ENCODE measurements at places on chromosomes 7 and 10.

DNA sequence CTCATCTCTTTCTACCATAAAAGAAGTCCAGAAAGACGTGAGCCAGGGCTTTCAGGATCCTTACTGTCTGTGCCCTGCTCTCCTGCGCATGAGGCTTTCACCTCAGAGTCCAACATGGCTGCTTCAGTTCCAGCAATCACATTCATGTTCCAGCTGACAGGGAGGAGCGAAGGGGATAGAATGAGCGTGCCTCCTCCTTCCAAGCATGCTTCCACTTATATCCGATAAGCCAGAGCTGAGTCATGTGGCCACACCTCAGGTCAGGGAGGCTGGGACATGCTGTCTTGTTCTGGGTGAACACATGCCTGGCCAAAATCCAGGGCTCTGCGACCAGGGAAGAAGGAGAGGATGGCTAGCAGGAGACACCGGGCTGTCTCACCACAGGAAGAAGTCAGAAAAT, 248.2 kb downstream of the SKAP2 start:
- no peak for DNase-seq

DNA sequence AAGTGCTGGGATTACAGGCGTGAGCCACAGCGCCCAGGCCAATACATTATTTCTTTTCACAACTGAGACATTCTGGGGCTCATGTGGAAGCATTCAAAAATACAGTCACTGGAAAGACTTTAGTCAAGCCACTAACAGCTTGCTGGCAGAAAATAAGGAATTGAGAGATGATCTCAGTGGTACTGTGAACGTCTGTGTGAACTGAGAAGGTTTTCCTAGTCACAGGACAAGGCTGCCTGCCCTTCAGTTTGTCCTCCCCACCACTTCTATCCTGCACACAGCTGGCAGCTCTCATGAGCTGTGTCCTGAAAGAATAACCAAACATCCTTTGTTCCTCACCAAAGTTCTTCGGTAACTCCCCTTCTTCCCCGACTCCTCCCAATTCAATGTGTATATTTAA, 31.3 kb upstream of the ITGA8 start:
- DNase-seq = no peak

- no peak for DNase-seq
Measured at GRCh38 chr10:59242057-59242456, 65.6 kb downstream of the PHYHIPL start.

DNA sequence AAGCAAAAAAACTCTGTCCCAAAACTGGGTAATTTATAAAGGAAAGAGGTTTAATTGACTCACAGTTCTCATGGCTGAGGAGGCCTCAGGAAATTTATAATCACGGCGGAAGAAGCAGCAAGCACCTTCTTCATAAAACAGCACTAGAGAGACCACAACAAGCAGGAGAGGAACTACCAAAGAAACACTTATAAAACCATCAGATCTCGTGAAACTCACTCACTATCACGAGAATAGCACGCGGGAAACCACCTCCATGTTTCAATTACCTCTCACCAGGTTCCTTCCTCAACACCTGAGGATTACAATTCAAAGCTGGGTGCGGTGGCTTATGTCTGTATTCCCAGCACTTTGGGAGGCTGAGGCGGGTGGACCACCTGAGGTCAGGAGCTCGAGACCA, 48.5 kb downstream of the PDIA4 start:
- DNase-seq = no peak

DNA sequence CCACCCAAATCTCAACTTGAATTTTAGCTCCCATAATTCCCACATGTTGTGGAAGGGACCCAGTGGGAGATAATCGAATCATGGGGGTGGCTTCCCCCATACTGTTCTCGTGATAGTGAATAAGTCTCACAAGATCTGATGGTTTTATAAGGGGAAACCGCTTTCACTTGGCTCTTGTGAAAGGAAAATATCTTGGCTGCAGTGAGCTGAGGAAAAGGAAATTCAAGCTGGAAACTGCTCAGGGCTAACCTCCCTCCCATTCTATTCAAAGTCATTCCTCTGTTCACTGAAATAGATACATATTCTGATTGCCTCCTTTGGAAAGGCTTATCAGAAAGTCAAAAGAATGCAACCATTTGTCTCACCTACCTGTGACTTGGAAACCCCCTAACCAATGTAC, 15.8 kb downstream of the CYCS start:
- DNase-seq = no peak

- DNase-seq = no peak
Measured at GRCh38 chr10:17041626-17042520, 87.7 kb downstream of the CUBN start.

- peak; percentile 29 for DNase-seq
Measured at GRCh38 chr7:14691597-14692203, 210.9 kb downstream of the DGKB start.

- DNase-seq = no peak
Measured at GRCh38 chr10:35372329-35372728, 36.0 kb downstream of the CCNY start.

- DNase-seq = no peak
Measured at GRCh38 chr10:35570397-35570796, 34.7 kb upstream of the GJD4 start.

GRCh38 chr7:158321936-158322615, 265.5 kb downstream of the PTPRN2 start:
- DNase-seq = no peak

DNA sequence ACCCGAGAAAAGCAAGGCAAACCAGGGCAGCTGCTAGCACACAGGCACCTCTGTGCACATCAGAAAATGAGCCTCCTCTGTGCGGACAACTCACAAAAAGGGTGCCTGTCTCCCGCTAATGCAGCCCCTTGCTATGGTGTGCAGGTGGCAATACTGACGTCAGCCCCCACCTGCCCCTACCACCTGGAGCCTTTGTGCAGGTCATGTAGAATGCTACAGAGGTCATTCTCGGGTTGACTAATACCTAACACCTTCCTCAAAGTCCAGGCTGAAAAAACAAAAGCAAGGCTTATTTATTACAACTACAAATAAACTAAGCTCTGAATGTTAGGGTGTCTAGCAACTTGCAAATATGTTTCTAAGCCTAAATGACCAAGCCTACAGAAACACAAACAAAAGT, 13.9 kb downstream of the PIP4K2A start:
- DNase-seq = no peak

- no peak for DNase-seq
Measured at GRCh38 chr7:4854916-4855315, 6.9 kb downstream of the PAPOLB start.

- DNase-seq = no peak
Measured at GRCh38 chr7:80884511-80885195, 34.2 kb downstream of the SEMA3C start.

GRCh38 chr7:70219061-70219460, 620.8 kb downstream of the AUTS2 start:
- no peak for DNase-seq

DNA sequence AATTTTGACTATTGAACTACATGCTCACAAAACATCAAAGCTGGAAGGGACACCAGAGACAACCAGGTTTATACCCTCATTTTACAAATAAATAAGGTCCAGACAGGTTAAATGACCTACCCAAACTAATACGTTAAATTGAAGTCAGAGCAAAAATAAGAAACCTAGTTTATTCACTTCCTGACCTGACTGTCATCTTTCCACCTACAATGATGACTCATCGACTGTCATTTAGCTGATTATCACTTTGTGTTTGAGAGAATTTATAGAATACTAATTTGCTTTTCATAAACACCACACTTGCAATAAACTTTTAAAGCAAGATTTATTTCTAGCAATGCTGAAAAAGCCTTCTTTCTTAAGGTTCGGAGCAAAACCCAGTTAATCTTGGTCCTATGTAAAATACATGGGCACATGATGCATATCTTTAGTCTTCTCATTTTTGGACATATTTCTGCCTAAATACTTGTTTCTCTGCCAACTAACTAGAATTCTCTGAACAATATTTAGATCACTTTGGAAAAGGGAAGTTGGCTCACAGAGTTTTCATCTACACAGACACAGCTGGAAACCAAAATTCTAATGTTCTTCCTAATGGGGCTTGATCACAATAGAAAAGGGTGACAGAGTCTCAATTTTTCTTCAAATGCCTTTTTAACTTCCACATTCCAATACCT, 16.7 kb upstream of the LRRN3 start:
- DNase-seq = no peak
